Neural progenitor cell (in vitro differentiated cells): ENCODE measurements at places on chromosomes 1 and 21. TPM values are rescaled to one million over a fixed set of nuclear protein-coding genes. Genes with fewer than 3 reads are reported as not detected.

- DNase-seq: peak; percentile 9
These were observed 94.4 kb downstream of the BARHL2 start for GRCh38 chr1:90622666-90623065.

DNA sequence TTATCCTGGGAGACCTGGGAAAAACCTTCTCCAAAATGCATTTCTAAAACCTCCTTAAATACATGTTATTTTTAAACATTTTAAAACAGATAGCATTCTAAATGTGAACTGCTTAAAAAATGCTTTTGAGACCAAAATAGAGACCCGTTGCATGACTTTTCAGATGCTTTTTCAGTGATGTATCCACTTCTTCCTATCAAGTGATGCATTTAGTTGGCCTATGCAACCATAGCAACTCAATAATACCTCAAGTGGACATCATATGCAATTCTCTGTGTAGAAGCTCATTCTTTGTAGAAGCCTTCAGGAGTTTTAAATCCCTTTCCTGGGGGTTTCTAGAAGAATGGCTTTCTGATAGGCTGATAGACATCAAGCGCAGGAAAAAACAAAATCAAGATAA, 94.5 kb upstream of the RAVER2 start:
- DNase-seq: no peak

DNA sequence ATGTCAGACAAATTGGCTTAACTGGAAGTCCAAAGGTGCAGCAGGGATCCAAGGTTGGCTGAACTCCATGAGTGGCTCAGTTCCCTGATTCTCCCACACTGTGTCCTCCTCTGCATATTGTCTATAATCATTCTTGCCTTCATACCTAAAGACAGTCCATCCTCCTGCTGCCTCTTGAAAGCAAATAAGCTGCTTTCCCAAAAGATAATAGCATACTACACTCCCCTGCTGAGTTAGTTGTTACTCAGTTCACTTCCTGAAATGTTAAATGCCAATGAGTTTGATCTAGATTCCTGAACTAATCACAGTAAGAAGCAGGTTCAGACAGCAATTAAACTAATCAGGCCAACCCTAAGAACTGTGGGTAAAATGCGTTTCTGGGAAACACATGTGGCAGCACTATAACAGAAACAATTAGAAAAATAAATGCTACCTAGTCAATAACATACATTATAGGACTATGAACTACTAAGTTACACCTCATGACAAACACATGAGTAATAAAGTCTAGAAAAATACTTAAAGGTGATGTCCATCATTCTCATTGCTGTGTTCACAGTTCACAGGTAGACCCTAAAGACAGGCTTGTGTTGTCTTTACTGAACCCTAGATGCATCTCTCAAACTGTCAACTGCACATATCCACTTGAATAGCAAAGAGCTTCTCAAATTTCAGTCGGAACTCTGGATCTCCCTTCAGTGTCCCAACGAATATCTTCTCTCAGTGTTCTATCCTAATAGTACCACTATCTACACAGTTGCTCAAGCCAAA, 50.8 kb upstream of the BOLA1 start:
- DNase-seq: peak; percentile 26

PARS2 gene
- total RNA-seq: 5.4 and 11.0 TPM in 2 replicates

- no peak for DNase-seq
These were observed 327.3 kb downstream of the RWDD3 start for GRCh38 chr1:95561346-95561745.

DNA sequence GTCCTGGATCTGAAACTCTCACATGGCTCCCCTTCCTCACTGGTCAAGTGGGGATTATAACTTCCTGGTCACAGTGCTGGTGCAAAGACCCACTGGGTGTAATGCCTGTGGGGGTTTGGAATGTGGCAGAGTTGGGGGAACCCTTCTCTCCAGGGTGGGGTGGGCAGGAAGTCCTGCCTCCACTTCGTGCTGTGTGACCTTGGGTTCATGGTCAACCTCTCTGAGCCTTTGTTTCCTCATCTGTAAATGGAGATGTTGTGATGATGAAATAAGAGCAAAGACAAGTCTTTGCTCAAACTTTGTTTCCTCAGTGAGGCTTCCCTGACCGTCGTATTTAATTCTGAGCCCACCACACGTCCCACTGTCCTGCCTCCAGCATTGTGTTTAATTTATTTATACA, 564.7 kb downstream of the PTPRU start:
- no peak for DNase-seq

ARMH1 gene
- total RNA-seq: 3.6 and 11.4 TPM in 2 replicates

- DNase-seq: no peak
These were observed 14.1 kb upstream of the KIAA0040 start for GRCh38 chr1:175206687-175207086.

GPR52 gene
- total RNA-seq: 0.84 TPM in 2 replicates

OR2T35 gene
- not detected in 2 replicates for total RNA-seq

KRTAP19-1 gene
- not detected in 2 replicates for total RNA-seq

DNA sequence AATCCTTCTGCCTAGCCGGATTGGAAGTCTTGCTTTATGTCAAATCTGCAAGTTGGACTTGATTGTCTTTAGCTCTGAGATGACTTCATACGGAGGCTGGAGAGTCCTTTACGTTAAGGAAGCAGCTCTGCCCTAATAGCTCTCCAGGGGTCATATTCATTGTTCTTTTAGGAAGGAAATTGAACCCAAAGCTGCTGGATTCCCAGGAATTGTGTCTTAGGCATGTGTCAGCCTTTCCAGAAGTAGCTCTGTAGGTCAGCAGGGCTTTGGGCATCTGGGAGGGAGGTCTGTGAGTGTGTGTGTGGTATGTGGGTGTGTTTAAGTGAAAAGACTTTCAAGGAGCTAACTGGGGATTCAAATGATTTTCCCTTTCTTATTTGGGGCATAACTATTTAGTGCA, 82.4 kb downstream of the ABCA4 start:
- DNase-seq: peak; percentile 32

DNA sequence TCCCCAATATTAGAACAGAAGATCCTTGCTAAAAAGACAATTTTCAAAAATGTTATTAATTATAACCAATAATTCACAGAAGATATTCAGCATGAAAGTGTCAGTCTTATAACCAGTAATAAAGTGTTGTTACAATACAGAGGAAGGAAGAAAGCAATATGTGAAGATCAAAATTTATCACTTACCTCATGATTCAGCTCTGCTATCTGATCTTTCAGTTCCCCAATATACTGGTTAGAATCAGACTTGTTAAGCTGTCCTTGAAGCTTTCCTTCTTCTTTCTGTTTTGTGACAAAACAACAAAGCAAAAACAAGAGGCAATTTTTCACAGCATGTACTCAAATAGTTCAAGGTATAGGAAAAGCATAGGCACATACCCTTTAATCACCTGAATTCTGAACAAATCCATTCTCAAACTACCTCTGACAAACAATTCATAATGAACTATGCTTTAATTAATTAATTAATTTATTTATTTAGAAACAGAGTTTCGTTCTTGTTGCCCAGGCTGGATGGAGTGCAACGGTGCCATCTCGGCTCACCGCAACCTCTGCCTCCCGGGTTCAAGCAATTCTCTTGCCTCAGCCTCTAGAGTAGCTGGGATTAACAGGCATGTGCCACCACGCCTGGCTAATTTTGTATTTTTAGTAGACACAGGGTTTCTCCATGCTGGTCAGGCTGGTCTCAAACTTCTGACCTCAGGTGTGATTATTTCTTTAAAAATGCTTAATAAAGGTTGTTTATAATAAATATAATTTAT, 76.9 kb upstream of the GFI1 start:
- no peak for DNase-seq

SLC30A1 gene
- 4.8 and 7.1 TPM in 2 replicates for total RNA-seq

DNA sequence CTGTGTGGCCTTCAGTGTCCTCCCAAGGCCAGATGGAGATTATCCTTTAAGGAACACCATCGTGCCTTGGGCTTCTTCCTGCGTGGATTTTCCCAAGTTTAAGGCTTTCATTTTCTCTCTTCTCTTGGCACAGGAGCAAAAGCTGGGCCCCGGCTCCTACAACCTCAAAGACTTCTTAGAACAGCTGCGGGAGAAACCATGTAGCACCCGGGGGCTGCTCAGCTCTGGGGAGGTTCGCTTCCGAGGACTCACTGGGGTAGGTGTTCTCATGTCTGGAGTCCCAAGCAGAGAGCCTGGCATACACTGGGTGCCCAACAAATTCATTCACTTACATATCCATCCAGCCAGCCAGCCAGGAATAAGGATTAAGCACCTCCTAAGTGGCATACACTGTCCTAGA, 6.6 kb upstream of the TTC22 start:
- DNase-seq: no peak

DNA sequence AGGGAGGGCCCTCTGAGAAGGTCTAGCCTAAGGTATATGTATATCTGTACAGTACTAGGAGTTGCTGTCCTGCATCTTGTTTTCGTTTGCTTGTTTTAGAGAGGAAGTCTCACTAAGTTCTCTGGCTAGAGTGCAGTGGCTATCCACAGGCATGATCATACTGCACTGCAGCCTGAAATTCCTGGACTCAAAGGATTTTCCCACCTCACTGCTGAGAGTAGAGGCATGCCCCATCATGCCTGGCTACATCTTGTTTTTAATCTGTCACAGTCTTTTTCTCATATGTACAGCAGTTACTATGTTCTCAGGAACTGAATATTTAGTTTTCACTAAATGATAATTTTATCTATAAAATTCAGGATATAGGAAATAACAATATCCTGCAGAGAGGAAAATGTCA, 15.3 kb upstream of the PYHIN1 start:
- no peak for DNase-seq

DNA sequence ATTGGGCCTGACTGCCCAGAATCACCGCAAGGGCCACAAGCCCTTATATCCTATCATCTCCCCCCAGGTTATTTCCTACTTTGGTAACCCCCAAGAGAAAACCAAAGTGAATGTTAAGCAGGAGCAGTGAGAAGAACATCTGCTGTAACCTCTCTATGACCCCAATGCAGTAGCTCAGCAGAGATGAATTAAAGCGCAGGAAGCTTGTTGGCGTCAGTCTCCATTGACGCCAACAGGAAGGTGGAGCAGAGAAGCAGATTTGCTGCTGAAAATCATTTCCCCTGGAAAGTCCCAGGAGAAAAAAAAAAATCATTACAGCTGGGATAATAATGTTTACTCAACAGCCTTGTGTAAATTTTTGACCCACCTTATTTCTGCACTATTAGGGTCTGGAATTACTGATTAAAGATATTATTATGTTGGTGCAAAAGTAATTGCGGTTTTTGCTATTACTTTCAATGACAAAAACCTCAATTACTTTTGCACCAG, 33.2 kb upstream of the FAM163A start:
- no peak for DNase-seq

FAM163A gene
- 0.11 and 0.40 TPM in 2 replicates for total RNA-seq

ERICH3 gene
- total RNA-seq: 0.03 TPM in 1 of 2 replicates, not detected in the other

UBL4B gene
- not detected in 2 replicates for total RNA-seq

- no peak for DNase-seq
These were observed 21.2 kb downstream of the PEX14 start for GRCh38 chr1:10495952-10496351.

DNA sequence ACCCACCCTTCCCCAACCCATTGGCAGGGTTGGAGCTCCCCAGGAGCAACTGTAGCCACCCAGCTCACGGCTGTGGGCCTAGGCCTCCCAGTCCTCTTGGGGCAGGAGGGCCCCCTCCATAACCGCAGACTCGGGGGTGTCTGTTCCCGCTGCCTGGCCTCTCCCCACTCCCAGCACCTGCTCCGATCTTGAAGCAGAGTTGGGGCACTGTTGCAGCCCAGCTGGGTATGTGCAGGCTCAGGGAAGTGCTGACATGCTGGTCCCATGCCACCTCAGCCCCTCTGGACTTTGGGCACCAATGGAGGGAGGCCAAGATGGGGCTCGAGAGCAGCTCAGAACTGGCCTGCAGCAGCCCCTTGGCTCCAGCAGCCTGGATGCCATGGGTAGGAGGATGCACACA, 54.8 kb upstream of the KRTAP11-1 start:
- no peak for DNase-seq

MFAP2 gene
- 68.8 and 160 TPM in 2 replicates for total RNA-seq

DNA sequence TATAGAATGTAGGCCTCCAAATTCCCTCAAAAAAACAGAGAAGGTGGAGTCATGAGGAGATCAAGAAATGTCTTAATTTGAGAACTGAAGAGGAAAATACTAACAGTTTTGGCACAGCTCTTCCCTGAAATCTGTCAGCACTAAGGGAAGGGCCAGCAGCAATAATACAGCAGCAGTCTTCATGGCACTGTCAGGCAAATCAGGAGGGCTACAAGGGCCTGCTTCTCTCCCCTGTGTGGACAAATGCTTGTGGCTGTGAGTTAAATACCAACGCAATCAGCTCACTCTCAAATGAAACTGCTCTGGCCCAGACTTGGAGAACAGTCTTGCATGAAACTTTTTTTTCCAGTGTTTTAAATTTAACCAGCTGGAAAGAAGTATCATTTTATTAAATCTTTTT, 20.5 kb upstream of the CNN3 start:
- no peak for DNase-seq

GRCh38 chr21:16568661-16569060, 838.9 kb downstream of the USP25 start:
- no peak for DNase-seq

NASP gene
- 337 and 436 TPM in 2 replicates for total RNA-seq
